ENCODE measurements at places on chromosomes 3 and 15. TPM values are rescaled to one million over a fixed set of nuclear protein-coding genes. Genes with fewer than 3 reads are reported as not detected.

The CD96 gene
- total RNA-seq = 34.2 TPM

GRCh38 chr3:98457543-98457942, 5.5 kb upstream of the OR5K1 start:
- no peak for DNase-seq
- no peaks in the 10 kb centered on the region for H3K36me3 ChIP-seq
- no peak overlapping the region for H3K4me3 ChIP-seq
- no peaks in the 10 kb centered on the region for H3K4me1 ChIP-seq

DNA sequence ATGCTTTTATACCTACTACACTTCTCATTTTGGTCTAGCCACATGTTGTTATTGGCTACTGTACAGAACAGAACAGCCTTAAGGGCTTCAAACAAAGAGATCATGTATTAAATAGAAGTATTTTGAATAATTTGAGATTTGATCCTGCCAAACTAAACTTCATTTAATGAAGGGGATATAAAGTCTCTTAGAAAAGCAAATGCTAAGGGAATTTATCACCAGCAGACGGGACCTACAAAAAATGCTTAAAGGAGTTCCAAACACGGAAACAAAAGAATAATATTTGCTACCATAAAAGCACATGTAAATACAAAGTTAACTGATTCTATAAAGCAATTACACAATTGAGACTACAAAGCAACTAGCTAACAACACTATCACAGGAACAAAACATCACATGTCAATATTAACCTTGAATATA, 23.6 kb upstream of the FMN1 start:
- H3K36me3 ChIP-seq = no peaks in the 10 kb centered on the region
- no peaks in the 10 kb centered on the region for H3K27me3 ChIP-seq
- no peaks in the 10 kb centered on the region for H3K4me1 ChIP-seq
- H3K4me3 ChIP-seq = no peak overlapping the region

DNA sequence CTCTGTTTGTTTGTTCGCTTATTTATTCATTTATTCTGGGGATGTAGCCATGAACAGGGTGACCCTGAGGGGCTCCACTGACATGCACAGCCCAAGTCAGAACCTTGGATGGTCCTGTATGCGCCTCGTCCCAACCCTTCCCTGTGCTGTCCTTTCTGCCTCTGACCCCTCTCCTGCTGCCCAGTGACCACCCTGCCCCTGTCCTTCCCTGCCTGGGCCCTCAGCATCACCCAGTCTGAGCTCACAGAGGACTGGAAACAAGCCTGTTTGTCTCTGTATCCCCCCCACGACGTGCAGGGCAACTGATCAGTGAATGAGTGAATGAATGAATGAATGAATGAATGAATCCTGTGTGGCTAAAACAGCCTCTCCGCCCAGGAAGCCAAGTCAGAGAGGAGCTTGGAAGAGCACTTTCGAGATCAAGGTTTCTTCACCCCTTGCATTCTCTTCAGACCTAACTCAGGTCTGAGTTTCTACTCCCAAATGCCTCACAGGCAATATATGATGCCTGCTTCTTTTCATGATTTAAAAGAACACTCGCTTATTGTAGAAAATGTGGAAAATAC, 157.7 kb downstream of the SMAD6 start:
- no peaks in the 10 kb centered on the region for H3K36me3 ChIP-seq
- H3K27me3 ChIP-seq = no peaks in the 10 kb centered on the region
- DNase-seq = peak; percentile 34
- no peak overlapping the region for H3K27ac ChIP-seq
- H3K4me3 ChIP-seq = no peak overlapping the region

GRCh38 chr3:55226696-55227095, 260.4 kb downstream of the WNT5A start:
- no peak for DNase-seq
- no peaks in the 10 kb centered on the region for H3K4me1 ChIP-seq
- H3K27me3 ChIP-seq = no peaks in the 10 kb centered on the region
- no peak overlapping the region for H3K27ac ChIP-seq
- H3K4me3 ChIP-seq = no peak overlapping the region
- H3K36me3 ChIP-seq = no peaks in the 10 kb centered on the region

DNA sequence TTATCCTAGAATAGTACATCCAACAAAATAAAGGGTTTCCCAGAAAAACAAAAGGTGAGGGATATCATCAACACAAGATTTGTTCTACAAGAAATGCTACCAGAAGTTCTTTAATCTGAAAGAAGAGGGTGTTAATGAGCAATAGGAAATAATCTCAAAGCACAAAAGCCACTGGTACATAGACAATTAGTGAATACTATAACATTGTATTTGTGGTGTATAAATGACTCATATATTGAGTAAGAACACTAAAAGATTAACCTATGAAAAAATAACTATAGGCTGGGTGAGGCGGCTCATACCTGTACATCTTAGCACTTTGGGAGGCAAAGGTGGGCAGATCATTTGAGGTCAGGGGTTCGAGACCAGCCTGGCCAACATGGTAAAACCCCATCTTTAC, 210.2 kb upstream of the SLITRK3 start:
- H3K36me3 ChIP-seq = no peaks in the 10 kb centered on the region
- no peak for DNase-seq
- no peak overlapping the region for H3K27ac ChIP-seq
- no peak overlapping the region for H3K4me3 ChIP-seq

DNA sequence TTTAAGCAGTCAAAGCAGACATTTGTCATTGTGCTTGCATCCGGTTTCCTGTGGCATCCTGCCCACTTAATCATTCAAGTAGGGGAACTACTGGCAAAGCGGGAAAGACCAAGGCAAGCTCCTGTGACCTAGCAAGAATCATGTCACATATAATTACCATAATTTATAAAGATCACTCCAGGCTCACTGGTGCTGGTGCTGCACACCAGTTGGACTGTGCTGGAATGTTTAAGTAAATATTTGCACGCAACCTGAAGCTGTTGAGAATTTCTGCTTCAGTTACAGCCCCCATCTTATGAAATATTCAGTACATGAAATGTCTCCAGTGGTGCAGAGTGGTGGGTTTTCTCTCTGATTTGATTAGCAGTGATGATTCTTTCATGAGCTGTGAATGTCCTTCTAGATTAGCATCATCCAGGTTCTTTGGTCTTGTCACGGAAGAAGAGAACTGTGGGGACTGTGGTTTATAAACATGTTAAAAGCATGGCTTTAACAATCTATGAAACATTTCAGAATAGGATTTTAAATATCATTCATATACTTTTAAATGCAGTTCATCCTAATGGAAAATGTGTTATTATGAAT, 621.3 kb upstream of the EPHA6 start:
- no peaks in the 10 kb centered on the region for H3K36me3 ChIP-seq
- H3K4me3 ChIP-seq = no peak overlapping the region
- no peaks in the 10 kb centered on the region for H3K4me1 ChIP-seq
- no peaks in the 10 kb centered on the region for H3K27me3 ChIP-seq
- DNase-seq = no peak

DNA sequence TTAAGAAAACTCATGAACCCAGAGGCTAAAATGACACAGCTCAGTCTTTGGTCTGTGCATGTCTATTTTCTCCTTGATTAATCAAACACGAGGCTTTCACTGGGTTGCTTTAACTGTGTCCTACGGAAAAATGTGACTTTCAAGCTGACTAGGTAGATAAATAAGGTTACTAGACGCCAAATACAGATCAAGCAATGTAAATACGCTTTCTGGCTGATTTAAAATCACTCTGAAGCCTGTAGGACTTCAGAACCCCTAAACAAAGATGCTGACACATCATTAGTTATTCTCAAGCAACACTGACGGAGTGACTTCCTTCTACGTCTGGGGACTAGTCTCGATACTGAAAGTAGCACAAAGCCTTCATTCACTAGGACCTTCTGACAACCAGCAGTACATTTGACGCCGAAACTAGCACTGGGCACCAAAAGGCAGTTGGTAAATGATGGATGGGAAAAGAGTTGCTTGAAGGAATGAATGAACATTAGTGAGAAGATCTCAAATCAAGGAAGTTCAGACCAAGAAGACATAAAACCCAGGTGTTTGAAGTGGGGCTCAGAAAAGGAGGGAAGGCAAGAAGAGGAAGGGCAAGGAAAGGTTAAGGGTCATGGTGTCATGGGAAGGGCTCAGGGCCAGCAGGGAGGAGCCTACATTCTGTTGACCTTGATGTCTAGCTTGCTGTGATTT, 67.1 kb upstream of the CDV3 start:
- no peaks in the 10 kb centered on the region for H3K27me3 ChIP-seq
- H3K4me3 ChIP-seq = peak overlapping the region; percentile 12
- peaks cover 24% of the 10 kb centered on the region for H3K4me1 ChIP-seq

DNA sequence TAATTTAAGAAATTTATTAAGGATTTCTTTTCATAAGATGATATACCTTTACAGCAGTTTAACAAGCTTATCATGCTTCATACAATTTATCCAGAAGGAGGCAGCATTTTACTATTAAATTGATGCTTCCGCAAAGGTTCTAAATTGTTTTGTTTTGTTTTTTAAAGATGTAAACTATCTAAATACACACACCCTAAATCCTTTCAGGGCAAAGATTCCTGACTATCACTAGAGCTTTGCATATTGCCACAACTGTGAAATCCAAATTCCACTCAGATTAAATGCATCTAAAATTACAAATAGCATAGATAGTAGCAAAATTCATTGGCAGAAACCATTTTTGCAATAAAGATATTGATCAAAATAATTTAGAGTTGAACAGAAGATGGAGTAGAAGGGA, 44.5 kb upstream of the CCNL1 start:
- no peak for DNase-seq
- H3K27ac ChIP-seq = no peak overlapping the region
- no peaks in the 10 kb centered on the region for H3K36me3 ChIP-seq
- H3K4me1 ChIP-seq = peaks cover 4% of the 10 kb centered on the region
- H3K27me3 ChIP-seq = no peaks in the 10 kb centered on the region

The MYO5A gene
- 30.9 TPM for total RNA-seq

Data from spleen (tissue), 13 donors.